ENCODE measurements at places on chromosomes 5 and 9.

DNA sequence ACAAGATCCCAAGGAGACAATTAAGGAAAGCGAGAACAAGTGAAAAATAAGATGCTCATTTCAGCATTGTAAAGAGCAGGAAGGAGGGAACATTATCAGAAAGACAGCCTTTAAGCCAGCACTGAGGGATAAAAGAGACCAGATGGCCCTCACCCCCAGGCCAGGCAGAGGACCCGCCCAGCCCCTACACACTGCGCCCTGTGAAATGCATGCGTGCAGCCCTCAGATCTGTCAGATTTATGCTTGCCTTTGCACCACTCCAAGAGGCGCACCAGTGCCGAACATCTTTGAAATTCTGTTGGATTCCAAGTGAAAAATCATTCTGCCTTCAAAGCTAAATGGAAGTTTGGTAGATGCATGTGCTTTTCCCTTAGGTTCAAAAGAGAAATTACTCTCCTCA is 378.0 kb downstream of the MLLT3 start:
- DNase-seq = no peak

DNA sequence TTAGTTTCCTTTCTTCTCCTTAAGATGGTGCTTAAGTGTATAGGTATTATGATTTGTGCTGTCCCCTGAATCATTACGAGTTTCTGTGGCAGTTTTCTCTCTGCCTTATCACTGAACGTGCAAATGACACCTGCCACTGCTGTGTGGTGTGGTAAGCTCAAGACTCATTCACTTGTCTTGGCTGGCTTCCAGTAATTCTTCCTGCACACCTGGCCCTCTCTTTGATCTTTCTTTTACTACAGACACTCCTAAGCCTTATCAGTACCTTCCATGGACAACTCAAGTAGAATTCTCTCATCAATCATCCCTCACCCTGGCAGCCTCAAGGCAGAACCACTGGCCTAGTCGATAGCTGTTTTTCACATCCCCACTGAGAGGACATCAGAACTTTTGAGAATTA is 82.6 kb upstream of the ADAMTS19 start:
- DNase-seq = no peak

DNA sequence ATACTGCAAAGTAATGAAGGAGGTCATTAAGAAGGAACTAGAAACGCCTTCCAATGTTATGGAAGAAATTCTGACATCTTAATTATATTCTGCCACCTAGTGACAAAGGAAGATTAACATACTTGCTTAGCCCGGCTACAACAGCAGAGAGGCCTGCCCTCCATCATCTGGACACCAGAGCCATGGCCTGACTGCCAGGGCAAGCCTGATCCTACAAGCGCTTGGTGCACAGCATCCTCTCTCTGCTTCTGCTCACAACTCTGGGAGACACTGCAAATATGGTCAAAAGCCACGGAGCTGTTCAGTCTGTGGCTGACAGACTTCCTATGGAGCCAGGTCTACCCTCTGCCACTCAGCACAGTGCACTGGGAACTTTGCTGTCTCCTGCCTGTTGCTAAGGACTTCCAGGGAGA is 87.3 kb upstream of the SLC44A1 start:
- DNase-seq = peak; percentile 78

- peak; percentile 86 for DNase-seq
Observed at GRCh38 chr9:2411459-2412215, 209.9 kb upstream of the VLDLR start.

DNA sequence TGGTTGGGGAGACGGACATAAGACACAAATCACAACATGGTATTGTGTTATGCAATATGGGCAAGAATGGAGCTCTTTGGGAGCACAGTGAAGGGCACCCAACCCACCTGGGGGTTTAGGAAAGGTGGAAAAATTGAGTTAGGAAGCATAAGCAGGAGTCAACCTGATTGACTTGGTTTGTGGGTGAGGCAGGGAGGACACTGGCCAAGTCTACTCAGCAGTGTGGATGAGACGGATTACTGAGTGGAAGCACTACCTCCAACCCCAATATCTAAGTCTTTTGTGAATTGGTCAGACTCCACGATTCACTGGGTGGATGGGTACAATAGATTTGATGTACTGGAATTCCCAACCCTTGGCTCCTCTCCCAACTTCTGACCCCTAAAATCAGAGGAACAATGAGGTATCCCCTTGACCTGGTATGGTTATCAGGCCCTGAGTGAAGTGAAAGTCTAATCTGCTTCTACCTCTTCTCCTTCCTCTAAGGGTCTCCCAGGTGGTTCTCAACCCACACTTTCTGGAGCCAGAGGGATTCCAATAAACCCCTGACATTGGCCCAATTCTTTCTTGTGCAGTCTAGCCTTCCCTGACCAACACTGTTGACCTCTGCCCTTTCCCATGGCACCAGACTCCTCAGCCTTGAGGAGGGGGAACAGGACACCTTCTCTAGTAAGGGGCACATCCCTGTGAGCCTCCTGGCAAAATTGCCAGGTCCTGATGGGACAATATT is 5.2 kb downstream of the EGR1 start:
- no peak for DNase-seq
